ENCODE measurements at places on chromosomes 1 and 21.

GRCh38 chr1:87137342-87137739 is 191.3 kb upstream of the LMO4 start:
- no peak overlapping the region for H3K4me3 ChIP-seq
- DNase-seq, result no peak
- peaks cover 15% of the 10 kb centered on the region for H3K4me1 ChIP-seq
- H3K27ac ChIP-seq, result no peak overlapping the region
- H3K27me3 ChIP-seq, result no peaks in the 10 kb centered on the region

GRCh38 chr1:113701429-113701828 is 57.9 kb downstream of the PHTF1 start:
- H3K27ac ChIP-seq, result no peak overlapping the region
- H3K4me1 ChIP-seq, result no peaks in the 10 kb centered on the region
- H3K36me3 ChIP-seq, result peaks cover 4% of the 10 kb centered on the region
- H3K4me3 ChIP-seq, result no peak overlapping the region

- no peaks in the 10 kb centered on the region for H3K36me3 ChIP-seq
- peaks cover 21% of the 10 kb centered on the region for H3K4me1 ChIP-seq
- H3K4me3 ChIP-seq, result no peak overlapping the region
- H3K27ac ChIP-seq, result no peak overlapping the region
- no peak for DNase-seq
Measured at GRCh38 chr21:14870853-14871149, 194.0 kb downstream of the NRIP1 start.

DNA sequence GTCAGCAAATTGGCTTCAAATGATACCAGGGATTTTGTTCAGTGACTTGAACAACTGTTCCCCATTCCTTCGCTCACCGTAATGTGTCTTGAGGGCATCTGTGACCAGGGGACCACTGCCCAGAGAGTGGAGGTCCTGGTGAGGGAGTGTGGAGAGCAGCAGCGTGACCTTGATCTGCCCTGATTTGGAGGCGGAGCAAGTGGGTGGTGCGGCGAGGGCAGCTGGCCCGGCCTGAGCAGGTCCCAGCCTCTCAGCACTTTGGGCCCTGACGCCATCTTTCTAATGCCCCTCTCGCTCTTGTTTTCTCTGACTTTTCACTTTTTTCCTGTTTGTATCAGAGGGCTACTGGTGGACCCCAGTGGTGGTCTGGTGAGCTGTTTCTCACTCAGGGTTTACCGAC is 31.1 kb downstream of the DIP2A start:
- no peak overlapping the region for H3K4me3 ChIP-seq
- no peaks in the 10 kb centered on the region for H3K27me3 ChIP-seq
- H3K27ac ChIP-seq, result no peak overlapping the region
- no peak for DNase-seq

GRCh38 chr1:73839922-73840321 is 358.1 kb downstream of the LRRIQ3 start:
- H3K27me3 ChIP-seq, result no peaks in the 10 kb centered on the region
- H3K27ac ChIP-seq, result no peak overlapping the region
- no peak overlapping the region for H3K4me3 ChIP-seq
- no peaks in the 10 kb centered on the region for H3K36me3 ChIP-seq
- no peaks in the 10 kb centered on the region for H3K4me1 ChIP-seq

DNA sequence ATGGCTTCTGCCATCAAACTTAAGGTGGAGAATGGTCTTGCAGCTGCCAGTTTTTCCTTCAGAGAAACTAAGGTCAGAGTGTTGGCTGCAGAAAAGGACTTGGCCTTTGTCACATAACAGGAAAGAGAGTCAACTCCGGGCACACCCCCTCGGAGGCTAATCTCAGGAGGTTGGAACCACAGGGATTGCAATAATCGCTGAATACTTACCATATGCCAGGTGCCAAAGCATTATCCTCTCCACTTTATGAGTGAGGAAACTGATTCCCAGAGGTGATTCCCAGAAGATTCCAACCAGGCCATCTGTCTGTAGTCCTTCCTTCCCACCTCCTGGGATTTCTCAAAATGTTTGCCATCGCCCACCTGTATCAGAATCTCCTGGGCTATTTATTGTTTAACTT is 54.0 kb downstream of the LACTBL1 start:
- peaks cover 5% of the 10 kb centered on the region for H3K27me3 ChIP-seq
- no peaks in the 10 kb centered on the region for H3K4me1 ChIP-seq

GRCh38 chr1:200487650-200488049 is 77.8 kb upstream of the ZNF281 start:
- H3K4me1 ChIP-seq, result peaks cover 25% of the 10 kb centered on the region
- H3K27me3 ChIP-seq, result no peaks in the 10 kb centered on the region
- H3K4me3 ChIP-seq, result no peak overlapping the region
- DNase-seq, result no peak

DNA sequence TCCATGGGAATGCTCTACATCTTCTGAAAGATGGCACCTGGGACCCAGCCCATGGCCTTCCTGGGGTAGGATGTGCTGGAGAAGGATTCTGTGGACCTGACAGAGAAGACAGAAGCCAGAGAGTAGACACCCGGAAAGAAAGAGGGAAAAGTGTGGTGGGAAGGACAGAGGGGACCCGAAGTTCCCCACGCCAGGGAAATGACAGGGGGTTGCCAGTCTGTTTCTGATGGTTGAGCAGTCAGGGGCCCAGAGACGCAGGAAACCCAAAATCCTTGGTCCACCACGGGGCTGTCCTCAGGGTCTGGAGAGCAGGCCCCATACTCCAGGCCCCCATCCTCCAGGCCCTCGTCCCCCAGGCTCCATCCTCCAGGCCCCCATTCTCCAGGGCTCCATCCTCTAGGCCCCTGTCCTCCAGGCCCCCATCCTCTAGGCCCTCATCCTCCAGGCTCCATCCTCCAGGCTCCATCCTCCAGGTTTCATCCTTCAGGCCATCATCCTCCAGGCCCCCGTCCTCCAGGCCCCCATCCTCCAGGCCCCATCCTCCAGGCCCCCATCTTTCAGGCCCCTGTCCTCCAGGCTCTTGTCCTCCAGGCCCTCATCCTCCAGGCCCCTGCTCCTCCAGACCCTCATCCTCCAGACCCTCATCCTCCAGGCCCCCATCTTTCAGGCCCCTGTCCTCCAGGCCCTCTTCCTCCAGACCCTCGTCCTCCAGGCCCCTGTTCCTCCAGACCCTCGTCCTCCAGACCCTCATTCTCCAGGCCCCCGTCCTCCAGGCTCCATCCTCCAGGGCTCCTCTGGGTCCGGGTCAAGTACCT is 1.0 kb upstream of the TFF2 start:
- no peak for DNase-seq
- no peak overlapping the region for H3K27ac ChIP-seq
- no peaks in the 10 kb centered on the region for H3K27me3 ChIP-seq
- no peak overlapping the region for H3K4me3 ChIP-seq
- H3K4me1 ChIP-seq, result no peaks in the 10 kb centered on the region
- no peaks in the 10 kb centered on the region for H3K36me3 ChIP-seq

DNA sequence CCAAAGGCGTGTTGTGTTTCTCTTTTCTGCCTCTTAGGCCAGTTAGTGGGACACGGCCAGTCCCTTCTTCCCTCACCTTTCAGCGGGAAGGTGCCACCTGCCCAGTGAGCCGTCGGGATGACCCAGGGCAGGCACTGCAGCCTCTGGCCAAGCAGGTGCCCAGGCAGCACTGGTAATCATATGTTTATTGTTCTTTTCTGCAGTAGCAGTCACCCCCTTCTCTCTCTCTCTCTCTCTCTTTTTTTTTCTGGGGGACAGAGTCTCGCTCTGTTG is 38.2 kb downstream of the CRYAA start:
- no peak overlapping the region for H3K4me3 ChIP-seq
- H3K4me1 ChIP-seq, result no peaks in the 10 kb centered on the region
- H3K27me3 ChIP-seq, result peaks cover 4% of the 10 kb centered on the region
- no peaks in the 10 kb centered on the region for H3K36me3 ChIP-seq
- DNase-seq, result no peak

DNA sequence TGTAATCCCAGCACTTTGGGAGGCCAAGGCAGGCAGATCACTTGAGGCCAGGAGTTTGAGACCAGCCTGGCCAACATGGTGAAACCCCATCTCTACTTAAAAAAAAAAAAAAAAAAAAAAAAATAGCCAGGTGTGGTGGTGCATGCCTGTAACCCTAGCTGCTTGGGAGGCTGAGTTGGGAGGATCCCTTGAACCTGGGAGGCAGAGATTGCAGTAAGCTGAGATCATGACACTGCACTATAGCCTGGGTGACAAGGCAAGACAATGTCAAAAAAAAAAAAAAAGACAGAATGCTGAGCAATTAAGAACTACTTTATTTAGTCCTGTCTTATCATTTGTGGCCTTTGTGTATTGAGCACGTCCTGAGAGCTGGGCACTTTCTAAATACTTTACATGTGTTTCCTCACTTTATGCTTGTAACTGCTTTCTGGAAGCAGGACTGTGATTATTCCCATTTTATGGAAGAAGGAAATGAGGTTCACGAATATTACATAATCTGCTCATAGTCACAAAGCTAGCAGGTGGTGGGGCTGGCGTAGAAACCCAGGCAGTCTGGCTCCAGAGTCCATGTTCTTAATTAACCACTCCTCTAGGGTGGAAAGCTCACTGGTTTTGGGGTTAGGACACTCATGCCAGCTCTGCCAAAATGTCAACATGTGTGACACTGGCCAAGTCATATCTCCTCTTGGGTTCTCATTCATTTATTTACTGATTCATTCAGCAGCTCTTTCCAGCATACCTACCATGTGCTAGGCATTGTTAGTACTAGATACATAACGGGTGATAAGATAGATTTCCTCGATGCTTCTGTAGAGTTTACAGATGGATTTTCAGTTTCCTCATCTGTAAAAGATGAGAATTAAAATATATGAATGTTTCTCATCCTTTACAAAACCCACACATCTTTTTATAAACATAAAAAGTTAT is 57.7 kb downstream of the DDR2 start:
- H3K4me3 ChIP-seq, result peak overlapping the region; percentile 21
- H3K27ac ChIP-seq, result peak overlapping the region; percentile 60

DNA sequence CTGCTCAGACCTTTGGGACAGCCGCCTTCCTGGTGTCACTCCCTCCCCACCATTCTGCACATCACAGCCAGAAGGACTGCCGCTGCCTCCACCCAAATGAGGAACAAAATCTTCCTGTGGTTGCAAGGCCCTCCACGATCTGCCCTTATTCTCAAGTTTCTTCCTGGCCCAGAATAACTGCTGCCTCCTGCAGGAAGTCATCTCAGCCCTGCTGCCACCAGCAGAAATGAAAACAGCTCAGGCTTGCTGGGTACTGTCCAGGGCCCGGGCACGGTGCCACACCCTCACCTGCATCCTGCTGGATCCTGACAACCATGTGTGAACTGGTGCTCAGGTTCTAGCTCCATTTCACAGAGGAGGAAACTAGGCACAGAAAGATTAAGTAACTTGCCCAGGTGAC is 2.8 kb downstream of the CLDN19 start:
- DNase-seq, result no peak
- no peak overlapping the region for H3K27ac ChIP-seq
- H3K4me3 ChIP-seq, result no peak overlapping the region
- peaks cover 29% of the 10 kb centered on the region for H3K4me1 ChIP-seq

DNA sequence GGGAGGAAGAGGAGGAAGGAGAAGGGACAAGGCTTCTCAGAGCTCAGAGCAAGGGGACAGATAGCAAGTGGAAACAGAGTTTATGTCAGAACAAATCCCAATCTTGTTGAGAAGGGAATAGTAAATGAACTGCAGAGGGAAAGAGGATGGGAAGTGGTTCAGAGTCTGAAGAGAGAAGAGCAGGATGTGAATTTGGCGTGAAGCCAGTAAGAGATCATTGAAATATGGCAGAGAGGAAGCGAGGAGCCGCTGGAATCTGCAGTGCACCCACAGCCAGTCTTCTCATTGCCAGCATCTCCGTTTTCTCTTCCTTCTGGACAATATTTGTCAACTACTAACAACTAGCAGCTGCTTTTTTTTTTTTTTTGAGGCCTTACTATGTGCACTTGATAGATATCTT is 19.1 kb downstream of the OLFML3 start:
- no peak overlapping the region for H3K4me3 ChIP-seq
- DNase-seq, result no peak
- H3K4me1 ChIP-seq, result no peaks in the 10 kb centered on the region
- H3K36me3 ChIP-seq, result no peaks in the 10 kb centered on the region

DNA sequence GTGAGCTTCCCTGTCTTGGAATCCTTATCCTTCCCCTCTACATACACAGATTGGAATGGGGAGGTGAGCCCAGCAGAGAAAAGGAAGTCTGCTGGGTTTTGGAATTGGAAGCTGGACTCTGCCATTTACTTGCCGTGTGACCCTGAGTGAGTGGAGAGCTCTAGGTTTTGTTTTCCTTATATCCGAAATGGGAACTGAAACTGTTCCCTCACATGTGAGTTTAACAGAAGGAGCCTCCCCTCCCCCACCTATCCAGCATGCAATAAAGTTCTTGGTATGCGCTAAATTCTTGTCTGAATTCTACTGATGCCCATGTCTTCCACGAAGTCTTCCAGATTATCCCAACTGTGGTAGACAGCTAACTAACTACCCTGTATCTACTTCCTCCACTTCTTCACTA is 58.7 kb downstream of the NENF start:
- no peak overlapping the region for H3K27ac ChIP-seq
- H3K4me1 ChIP-seq, result peaks cover 4% of the 10 kb centered on the region
- H3K36me3 ChIP-seq, result no peaks in the 10 kb centered on the region
- no peaks in the 10 kb centered on the region for H3K27me3 ChIP-seq
- H3K4me3 ChIP-seq, result no peak overlapping the region

DNA sequence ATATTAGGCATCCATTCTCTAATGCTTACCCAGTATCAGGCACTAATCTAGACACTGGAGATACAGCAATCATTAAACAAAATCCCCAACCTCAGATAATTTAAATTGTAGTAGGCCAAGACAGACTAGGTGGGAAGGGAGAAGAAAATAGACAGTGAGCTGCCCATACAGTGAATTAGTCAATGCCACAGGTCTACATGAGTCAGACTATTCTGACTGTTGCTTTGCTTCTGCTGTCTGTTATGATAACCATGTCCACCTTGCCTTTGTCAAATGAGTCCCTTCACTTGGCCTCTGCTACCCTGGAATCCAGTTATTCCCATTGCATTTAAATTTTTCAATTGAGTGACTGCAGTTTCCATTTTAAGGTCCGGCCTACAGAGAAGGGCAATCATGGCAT is 59.5 kb downstream of the PIK3R3 start:
- H3K27ac ChIP-seq, result no peak overlapping the region
- peaks cover 14% of the 10 kb centered on the region for H3K4me1 ChIP-seq
- no peaks in the 10 kb centered on the region for H3K27me3 ChIP-seq
- DNase-seq, result no peak

Measured in keratinocyte (primary cell).